ENCODE measurements at places on chromosomes 12 and 14. TPM values are rescaled to one million over a fixed set of nuclear protein-coding genes. Genes with fewer than 3 reads are reported as not detected.

The LMNTD1 gene
- total RNA-seq: not detected

The TCL1B gene
- not detected for total RNA-seq

The ACSS3 gene
- not detected for total RNA-seq

The CLEC4A gene
- total RNA-seq: 0.22 TPM

- ATAC-seq: no peak
Observed at GRCh38 chr12:124506145-124506831, 61.1 kb downstream of the NCOR2 start.

DNA sequence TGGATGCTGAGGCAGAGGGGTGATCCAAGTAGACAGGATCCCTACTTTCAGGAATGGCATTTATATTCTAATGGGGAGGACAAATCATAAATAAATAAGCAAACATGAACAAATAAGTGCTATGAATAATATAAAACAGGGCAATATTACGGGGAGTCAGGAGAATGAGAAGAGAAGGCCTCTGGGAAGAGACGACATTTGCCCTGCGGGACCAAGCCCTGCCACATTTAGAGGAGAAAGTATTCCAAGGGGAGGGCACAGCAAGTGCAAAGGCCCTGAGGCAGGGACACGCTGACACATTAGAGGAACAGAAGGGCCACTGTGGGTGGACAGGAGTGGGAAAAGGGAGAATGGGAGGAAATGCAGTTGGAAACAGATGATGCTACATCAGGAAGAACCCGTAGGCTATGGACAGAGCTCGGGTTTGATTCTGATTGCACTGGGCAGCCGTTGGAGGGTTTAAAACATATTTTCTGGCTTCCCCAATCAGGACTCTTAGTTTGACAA is 1.3 kb downstream of the RNFT2 start:
- no peak for ATAC-seq

- no peak for ATAC-seq
Observed at GRCh38 chr12:84455598-84455997, 457.0 kb downstream of the SLC6A15 start.

DNA sequence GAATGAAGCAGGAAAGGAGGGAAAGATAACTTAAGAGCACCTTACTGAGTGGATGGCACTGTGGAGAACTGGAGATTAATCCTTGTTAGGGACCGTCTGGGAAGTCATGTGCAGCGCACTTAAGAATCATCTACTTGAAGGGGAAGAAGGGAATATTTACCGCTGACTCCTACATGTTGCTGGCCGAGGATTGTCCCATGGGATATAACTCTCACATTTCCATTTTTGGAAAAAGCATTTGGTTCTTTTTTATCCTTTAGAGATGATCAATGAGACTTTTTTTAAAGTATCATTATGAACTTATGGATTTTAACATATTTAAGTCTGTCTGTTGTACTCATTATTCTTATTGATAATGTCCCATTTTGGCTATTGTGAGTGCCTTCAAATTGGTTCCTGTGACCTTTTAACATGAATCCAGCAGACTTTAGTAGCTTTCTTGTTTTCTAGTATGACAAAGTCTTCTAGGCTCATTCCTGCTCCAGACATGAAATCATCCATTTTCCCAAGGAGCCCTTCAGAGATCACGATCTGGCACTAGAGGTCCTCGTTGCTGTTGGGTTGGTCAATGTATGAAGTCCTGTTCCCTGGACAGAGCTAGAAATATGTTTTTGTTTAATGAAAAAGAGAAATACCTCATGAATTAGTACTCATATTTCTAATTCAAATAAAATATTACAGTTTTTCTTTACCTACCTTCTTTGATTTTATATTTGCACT is 20.2 kb upstream of the FAM234B start:
- ATAC-seq: no peak

GRCh38 chr14:72790887-72791566 is 102.9 kb downstream of the DPF3 start:
- ATAC-seq: no peak

DNA sequence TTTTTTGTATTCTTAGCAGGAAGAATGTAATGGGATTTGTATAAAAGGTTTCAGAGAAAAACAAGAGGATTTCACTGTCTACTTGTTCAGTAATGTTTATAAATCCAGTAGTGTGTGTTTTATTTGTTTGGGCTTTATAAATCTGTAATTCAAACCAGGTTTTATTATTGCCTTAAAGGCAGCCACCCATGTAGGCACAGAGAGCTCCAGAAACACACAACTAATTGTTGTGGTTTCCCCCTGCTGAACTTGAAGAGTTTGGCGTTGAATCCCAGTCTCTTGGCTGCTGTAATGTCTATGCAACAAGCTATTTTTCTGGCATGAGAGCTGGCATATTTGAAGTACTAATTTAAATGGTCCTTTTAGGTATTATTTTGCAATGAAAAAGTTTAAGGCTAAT is 63.4 kb upstream of the SLCO1C1 start:
- ATAC-seq: no peak

DNA sequence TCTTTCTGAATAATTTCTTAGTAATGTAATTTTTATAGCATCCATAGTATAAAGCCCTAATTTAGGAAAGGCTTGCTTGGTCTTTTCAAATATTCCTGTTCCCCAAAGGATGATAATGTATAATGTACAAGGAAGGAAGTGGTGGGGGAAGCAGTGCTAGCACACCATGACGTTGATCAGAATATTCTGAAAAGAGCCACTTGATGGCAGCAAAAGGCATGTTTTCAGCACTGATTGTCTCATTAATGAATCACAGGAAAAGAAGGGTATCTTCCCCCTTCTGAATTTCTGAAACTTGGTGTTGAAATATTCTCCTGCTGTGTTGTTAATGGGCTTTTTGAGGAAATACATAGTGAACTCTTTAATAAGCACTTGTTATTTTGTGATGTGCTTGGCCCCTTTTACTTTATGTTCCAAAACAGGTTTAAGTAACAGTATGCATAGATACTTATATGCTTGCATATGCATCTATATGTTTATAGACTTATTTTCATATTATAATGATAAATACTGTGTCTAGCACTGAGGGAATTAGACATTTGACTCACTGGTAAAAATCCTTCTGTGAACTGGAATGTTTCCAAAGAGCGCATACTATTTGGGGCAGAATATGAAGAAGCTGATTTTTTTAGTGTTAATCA is 122.0 kb downstream of the TMEM117 start:
- peak; percentile 37 for ATAC-seq

GRCh38 chr12:101909646-101910045 is 32.3 kb downstream of the DRAM1 start:
- ATAC-seq: no peak
